NCI-H526 (cell line): ENCODE measurements at places on chromosomes 2 and 18.

GRCh38 chr2:234157817-234158588, 107.5 kb downstream of the SPP2 start:
- no peak for DNase-seq

- DNase-seq: no peak
Observed at GRCh38 chr2:186189816-186190215, 296.2 kb upstream of the ZC3H15 start.

- no peak for DNase-seq
Observed at GRCh38 chr2:170177950-170178781, at the start of gene MYO3B. TSS of gene MYO3B (plus strand) at chr2:170178147. CDS start at chr2:170178288, 141 bp downstream.

DNA sequence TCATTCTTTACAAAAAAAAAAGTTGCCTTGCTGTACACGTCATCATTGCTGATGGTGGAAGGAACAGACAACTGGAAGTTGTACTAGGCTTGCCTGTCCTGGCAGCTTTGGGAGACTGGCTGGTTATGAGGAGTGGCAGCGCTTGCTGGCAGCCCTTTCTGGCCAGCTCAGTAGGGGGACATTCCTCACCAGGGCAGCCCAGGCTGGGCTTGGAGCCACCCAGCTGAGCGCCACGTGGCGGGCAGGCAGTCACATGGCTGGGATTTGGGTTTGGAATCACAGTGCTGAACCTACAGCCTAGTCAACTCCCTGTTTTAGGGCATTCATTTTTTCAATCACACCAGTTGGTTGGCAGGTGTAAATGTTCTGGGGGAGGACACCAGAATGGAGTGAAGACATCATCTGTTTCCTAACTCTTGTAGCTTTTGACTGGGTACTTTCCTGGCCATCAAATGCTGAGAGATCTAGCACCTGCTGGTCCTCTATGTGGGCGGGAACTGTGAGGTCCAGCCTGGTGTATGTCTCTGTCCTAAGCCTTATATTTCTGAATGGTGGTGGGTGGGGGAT, 139.3 kb downstream of the SETBP1 start:
- no peak for DNase-seq

DNA sequence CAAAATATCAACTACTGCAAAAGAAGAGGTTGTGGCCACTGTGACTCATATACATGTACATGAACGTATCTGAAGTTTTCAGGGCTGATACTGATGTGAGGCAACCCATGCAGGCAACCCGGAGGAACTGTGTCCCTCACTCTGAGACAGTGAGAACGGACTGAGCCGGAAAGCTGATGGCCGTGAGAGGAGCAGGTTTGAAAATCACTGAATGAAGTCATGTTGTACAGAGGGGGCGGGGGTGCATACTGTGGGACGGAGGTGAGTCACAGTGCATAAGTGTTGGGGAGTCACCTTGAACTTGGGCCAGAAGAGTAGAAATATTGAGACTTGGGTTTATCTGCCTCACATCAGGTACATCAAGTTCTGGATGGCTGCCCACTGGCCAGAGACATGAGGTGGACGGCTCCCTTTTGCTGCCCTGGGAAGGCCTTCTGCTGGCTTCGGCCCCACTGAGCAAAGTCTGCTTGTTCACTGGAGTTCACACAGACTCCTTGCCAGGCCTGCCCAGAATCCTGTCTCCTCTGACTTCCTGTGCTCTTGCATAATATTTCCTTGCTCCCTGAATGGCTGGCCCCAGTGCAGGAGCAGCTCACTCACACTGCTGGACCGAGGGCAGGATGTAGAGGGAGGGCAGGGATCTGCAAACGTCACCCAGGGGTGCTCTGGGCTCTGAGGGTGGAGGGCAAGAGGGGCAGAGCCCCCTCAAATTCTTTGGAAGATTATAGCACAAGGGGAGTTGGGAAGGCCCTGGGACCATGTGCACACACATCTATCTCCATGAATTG, 18.1 kb downstream of the EPAS1 start:
- no peak for DNase-seq

DNA sequence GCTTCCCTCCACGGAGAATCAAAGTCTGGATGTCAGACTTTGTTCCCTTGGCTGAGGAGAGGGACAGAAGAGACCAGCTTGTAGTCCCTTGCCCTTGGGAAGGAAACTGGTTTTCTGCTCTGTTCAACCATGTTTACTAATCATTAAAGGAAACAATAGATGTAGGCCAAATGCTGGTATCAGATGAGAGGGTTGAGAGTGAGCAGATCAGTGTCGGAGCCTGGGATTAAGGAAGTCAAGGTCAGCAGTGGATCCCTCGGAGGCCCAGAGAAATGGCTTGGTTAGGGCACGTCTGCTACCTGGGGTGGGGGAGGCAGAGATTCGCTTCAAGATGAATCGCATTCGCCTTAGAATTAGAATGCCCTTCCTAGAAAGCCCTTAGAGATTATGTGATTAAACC, 109.1 kb downstream of the MYCN start:
- DNase-seq: no peak

GRCh38 chr2:21146638-21147037, 22.9 kb downstream of the TDRD15 start:
- DNase-seq: no peak

GRCh38 chr2:82748653-82749052, 1710.4 kb downstream of the SUCLG1 start:
- DNase-seq: no peak

- DNase-seq: peak; percentile 41
Observed at GRCh38 chr2:175111200-175111657, 56.8 kb downstream of the ATF2 start.

DNA sequence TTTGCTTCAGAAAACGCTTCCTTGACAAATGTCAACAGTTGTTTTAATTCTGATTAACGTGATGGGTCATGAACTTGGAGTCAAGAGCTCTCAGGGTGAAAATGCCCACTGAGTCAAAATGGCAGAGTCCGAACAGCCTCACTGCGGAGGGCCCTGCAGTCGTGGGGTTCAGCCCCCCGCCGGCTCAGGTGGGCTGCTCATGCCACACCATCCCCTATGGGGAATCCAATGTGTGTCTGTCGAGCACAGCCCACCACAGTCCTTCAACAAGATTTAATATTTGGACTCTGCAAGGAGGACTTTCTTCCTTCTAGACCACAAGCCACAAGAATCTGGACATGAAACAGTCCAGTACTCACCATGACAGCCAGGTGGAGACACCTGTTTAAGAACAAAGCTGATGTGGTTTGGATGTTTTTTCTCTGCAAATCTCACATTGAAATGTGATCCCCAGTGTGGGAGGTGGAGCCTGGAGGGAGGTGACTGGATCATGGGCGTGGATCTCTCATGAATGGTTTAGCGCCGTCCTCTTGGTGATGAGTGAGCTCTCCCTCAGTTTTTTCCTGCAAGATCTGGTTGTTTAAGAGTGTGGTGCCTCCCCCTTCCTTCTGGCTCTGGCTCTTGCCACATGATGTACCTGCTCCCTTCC, 201.0 kb downstream of the NDUFA10 start:
- DNase-seq: peak; percentile 93

DNA sequence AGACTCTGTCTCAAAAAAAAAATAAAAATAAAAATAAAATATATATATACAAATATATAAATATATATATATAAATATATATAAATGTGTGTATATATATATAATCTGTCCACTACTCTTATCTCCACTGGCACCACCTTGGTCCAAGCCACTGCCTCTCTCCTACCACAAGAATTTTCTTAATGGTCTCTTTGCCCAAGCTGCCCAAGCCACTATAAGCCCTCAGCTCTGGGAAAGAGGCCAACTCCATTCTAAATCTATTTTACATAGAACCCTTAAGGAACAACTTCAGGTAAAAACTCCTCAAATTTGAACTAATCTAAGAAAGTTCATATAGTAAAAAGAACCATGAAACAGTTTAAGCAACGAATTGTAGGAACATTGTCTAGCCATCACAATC, 45.6 kb upstream of the GREB1L start:
- no peak for DNase-seq

- DNase-seq: no peak
Observed at GRCh38 chr2:25316101-25316500, 25.6 kb downstream of the DNMT3A start.

- no peak for DNase-seq
Observed at GRCh38 chr2:235545339-235546150, 51.7 kb downstream of the AGAP1 start.

DNA sequence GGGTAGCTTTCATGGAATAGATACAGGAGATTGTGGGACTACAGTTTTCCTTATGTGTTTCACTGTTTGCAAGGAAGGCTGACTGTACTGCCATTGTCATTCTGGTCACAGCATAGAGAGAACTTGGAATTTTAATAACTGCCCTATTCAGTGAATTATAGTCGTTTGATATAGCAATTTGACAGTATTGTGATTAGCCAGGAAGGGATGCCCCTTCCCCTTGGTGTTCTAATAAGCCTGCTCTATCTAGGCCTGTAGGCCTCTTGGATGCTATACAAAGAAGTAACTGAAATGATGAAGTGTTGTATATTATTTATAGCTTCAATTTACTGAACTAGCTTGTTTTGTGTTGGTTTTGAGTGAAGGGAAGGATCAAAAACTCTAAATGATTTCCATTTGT, 528.6 kb upstream of the CDH2 start:
- DNase-seq: no peak

GRCh38 chr2:128402911-128403670, 84.4 kb upstream of the HS6ST1 start:
- no peak for DNase-seq

DNA sequence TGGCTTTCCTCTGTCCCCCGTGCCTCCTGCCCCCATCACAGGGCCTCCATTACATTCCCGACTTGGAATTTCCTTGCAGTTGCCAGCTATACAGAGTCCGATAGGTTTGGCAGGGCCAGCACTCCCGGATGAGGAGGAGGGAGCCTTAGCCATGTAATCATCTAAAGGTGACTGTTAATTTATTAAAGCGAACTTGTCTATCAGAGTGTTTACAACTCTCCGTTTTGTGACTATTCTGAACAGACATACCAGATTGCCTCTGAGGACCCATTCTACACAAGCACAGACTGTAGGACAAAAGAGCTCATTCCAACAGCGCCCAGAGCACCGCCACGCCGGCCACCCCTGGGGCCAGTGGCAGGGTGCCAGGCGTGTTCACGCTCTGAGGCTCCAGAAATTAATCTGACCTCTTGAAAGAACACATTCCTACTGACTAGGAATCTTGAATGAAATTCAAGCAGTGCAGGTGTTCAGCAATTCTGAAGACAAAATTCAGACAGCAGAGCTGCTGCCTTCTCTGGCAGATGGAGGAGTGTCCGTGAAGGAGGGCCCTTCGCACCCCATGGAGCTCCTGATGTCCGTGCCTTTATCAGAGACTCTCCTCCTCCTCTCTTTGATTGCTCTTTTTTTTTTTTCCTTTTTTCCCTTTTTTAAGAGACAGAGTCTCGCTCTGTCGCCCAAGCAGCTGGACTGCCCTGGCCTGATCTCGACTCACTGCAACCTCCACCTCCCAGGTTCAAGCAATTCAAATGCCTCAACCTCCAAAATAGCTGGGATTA, 58.1 kb upstream of the RALBP1 start:
- no peak for DNase-seq

DNA sequence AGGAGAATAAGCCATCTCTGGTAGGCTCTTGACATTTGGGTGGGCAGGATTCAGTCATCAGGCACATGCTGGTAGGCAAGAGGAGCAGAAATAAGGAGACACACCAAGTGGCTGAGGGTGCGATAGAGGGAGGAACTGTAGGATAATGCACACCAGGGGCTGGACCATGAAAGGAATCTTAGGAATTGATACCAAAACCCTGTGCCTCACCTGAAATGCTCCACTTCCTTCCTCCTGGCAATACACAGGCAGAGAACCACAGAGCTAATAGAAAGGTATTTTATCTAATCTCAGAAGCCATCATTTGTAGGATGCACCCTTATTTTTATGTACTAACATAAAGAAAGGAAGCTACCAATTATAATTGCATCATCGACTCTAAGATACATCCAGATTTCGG, 4.4 kb upstream of the CYP1B1 start:
- DNase-seq: no peak

- DNase-seq: no peak
Observed at GRCh38 chr2:137946227-137946626, 18.0 kb upstream of the HNMT start.

- DNase-seq: no peak
Observed at GRCh38 chr2:12270876-12271588, 445.7 kb upstream of the TRIB2 start.

- no peak for DNase-seq
Observed at GRCh38 chr2:17759805-17760204, 5.9 kb downstream of the GEN1 start.

- DNase-seq: peak; percentile 56
Observed at GRCh38 chr2:236403811-236404210, 139.6 kb upstream of the ASB18 start.

- DNase-seq: no peak
Observed at GRCh38 chr2:183148955-183149354, 24.7 kb downstream of the NUP35 start.

DNA sequence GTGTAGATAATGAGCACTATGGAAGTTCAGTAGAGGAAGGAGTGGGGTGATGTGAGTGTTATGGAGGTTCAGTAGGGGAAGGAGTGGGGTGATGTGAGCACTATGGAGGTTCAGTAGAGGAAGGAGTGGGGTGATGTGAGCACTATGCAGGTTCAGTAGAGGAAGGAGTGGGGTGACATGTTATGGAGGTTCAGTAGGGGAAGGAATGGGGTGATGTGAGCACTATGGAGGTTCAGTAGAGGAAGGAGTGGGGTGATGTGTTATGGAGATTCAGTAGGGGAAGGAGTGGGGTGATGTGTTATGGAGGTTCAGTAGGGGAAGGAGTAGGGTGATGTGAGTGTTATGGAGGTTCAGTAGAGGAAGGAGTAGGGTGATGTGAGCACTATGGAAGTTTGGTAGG, 116.3 kb upstream of the SMAD7 start:
- no peak for DNase-seq

- no peak for DNase-seq
Observed at GRCh38 chr2:12501469-12502158, 215.1 kb upstream of the TRIB2 start.

GRCh38 chr2:47288864-47289263, 114.1 kb upstream of the MSH2 start:
- DNase-seq: no peak

- no peak for DNase-seq
Observed at GRCh38 chr2:61626827-61627226, 88.7 kb upstream of the XPO1 start.

DNA sequence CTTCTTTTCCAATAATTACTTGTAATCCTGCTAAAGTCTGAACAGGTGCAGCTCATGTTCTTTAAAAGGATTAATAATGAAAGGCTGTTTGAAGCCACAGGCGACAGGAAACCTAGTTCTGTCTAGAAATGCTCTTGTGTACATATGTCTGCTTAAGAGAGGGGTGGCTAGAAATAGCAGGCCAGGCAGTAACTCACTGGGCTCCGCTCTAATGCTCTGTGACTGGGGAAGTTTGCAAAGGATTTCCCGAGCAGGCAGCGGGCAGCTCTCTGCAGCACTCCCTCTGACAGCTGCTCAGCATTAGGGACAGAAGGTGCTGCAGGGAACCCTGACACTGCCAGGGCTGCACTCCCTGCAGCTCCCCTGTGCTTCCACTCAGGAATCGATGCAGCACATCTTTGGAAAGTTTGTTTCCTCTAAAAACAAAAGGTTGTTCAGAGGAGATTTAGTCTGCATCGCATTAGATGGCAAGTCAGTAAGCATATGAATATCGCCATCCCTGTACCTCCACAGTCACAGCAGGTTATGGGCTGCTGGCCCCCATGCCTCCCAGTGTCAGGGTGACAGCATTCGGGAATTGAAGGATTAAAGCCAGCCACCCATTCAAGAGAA, 33.1 kb upstream of the TTC39C start:
- no peak for DNase-seq
